Urothelium cell line (cell line): ENCODE measurements at places on chromosomes 1 and 21.

DNA sequence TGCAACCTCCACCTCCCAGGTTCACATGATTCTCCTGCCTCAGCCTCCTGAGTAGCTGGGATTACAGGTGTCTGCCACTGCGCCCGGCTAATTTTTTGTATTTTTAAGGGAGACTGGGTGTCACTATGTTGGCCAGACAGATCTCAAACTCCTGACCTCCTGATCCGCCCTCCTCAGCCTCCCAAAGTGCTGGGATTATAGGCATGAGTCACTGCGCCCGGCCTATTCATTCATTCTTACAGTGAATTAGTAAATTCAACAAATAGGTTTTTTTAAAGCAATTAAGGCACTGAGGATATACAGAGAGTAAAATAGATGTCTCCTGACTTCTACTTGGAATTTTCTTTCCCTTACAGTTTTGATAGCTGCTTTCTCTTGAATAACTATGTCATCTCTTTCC lies 43.5 kb downstream of the CDC42 start:
- no peak for DNase-seq

GRCh38 chr1:214603819-214604252 lies 841 bp downstream of the CENPF start:
- DNase-seq = peak; percentile 30

DNA sequence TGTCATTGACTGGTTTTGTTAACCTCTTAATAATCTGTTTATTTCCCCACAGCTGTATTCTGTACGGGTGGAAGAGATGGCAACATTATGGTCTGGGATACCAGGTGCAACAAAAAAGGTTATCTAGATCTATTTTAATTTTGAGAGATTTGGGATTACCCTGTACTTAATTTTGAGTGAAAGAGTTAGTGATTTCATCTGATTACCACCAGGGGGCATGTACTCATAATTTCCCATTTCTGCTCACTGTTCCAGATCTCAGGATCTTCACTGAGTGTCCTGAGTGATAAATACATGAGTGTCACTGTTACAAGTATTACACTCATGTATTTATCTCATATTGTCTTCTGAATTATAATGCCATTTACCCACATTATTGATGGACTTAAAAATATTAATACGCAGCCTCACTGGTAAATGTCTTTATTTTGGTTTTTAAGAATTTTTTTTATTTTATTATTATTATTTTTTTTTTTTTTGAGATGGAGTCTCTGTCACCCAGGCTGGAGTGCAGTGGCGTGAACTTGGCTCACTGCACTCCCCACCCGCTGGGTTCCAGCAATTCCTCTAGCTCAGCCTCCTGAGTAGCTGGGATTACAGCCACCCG lies 27.4 kb downstream of the DTL start:
- peak; percentile 25 for DNase-seq

DNA sequence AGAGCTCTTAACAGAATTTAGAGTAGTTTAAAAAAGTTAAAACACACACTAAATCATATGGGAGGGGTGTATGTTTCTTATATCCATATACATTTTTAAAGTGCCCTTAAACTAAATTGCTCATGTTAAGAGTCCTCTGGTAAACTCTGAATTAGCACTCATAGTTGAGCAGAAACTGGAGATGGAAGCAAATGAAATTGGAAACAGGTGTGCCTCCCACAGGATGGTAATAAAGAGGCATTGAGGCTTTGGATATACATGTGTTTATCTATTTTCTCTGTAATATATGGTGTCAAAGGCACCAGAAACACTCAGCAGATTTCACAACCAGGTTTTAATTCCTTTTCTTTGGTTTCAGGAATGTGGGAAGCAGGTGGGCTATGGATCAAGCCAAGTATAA lies 188.6 kb downstream of the HS2ST1 start:
- no peak for DNase-seq

GRCh38 chr1:154755858-154756730 lies 114.0 kb downstream of the KCNN3 start:
- DNase-seq = peak; percentile 37

DNA sequence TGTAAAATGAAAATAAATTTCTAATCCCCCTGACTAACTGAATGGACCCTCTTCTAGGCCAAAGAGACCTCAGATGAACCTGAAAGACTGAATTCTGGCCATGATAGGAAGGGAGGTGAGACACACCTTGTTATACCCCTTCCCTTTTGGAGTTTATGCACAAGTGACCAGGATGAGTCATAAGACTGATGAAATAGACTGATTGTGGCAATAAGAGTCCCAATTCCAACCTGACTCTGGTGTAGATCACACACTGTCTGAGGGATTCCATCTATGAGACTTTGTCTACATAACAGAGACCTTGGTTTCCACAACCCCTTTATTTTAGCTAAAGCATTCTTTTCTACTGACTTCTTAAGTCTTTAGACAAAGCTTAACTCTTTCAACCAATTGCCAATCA lies 13.5 kb upstream of the OR2G2 start:
- no peak for DNase-seq

GRCh38 chr1:156124557-156125483 lies 10.3 kb downstream of the LMNA start:
- DNase-seq = no peak

- DNase-seq = no peak
Observed at GRCh38 chr1:54112027-54112426, 40.8 kb downstream of the CDCP2 start.

GRCh38 chr1:158002631-158003405 lies 9.4 kb downstream of the KIRREL1 start:
- no peak for DNase-seq

DNA sequence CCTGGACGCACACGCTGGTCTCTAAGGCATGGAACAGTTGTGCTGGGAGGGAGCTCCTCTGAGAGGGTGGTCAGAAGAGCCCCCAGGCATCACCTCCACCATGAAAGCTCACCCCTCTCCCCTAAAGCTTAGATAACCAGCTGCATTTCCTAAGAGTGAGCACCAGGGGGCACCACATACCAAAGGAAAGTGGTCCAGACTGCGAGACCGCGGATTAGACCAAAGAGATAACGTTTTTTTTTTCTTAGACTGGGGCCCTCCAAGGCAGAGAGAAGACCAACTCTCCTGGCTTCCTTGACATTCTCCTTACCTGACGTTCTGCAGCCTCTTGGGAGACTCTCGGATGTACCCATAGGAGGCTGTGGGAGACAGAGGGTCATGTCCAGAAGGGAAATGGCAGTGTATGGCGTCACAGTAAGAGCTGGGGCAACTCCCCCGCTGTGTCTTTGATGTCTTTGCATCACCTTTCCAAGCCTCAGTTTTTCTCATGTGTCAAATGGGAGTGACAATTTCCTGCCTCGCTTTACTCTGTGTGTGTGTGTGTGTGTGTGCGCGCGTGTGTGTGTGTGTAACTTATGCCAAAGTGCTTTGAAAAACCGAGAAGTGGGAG lies 12.3 kb upstream of the IFNLR1 start:
- DNase-seq = peak; percentile 73

DNA sequence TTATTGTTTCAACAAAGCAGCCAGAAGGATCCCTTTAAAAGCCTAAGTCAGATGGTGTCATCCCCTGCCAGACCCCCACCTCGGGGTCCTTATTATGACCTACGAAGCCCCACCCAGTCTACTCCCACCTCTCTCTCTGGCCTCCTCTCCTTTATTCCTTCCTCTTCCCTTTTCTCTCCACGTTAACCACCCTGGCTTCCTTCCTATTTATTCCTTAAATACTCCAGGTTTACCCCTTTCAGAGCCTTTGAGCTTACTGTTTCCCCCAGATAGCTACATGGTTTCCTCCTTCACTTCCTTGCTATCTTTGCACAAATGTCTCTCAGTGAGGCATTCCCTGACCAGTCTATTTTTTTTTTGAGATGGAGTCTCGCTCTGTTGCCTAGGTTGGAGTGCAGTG lies 12.0 kb upstream of the SLC9A1 start:
- DNase-seq = no peak

- no peak for DNase-seq
Observed at GRCh38 chr1:156117414-156118176, 3.1 kb downstream of the LMNA start.

DNA sequence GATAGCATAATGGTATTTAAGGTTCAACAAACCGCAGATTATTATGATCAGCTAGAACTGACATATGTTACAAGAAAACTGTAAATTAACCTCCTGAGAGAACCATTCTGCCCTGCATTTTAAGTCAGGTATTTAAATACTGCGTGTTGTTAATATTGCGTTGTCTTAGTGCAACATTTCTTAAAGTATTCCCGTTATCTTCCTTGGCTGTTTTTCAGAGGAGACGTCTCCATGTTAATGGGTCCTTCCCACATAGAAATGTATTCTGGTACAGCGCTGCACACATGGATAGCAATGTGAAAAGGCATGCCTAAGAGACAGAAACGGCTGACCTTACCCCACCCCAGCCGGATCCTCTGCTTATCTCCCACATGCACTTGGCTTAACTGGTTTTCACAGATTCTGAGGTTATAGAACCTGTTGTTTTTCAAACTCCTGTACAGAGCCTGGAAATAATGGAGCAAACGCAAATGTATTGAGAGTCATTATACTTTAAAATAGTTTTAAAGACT lies 22.8 kb upstream of the DEGS1 start:
- DNase-seq = no peak

GRCh38 chr1:203046984-203047630 lies 20.8 kb downstream of the PPFIA4 start:
- peak; percentile 72 for DNase-seq

- no peak for DNase-seq
Observed at GRCh38 chr1:40421431-40422384, 28.6 kb upstream of the ZFP69B start.

DNA sequence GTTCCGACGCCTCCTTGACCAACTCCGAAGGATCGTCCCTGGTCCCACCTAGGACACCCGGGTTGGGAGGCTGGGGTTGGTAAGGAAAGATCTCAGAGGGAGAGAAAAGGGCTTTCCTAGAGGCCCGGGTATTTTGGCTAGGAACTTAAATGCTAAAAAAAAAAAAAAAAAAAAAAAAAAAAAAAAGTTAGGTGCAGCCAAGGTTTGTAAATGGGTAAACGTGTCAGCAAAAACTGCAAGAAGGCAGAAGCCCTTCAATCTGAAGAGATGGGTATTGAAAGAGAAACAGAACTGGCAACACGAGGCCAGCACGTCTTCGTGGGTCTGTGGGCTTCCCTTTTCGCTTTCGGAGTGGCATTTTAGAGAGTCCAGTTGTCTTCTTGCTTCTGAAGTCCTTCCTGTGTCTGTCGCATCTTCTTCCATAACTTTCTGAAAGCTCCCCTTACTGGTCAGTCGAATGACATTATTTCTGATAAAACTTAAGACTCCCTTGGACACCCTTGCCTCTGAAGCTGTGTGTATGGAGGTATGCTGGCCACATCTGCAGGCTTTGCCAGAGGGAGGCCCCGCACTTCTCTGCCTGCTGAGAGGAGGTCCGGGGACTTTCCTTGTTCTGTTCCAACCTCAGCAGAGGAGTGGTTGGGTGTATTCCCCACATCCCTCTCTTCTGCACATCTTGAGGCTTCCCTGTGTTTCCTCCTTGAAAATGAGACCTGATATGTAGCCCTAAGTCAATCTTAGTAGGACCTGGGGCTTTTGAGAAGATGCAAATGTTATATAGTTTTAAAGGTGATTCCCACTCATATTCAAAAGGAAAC lies 745 bp downstream of the RCSD1 start:
- no peak for DNase-seq

- no peak for DNase-seq
Observed at GRCh38 chr1:105419030-105419429, 1637.4 kb upstream of the PRMT6 start.

DNA sequence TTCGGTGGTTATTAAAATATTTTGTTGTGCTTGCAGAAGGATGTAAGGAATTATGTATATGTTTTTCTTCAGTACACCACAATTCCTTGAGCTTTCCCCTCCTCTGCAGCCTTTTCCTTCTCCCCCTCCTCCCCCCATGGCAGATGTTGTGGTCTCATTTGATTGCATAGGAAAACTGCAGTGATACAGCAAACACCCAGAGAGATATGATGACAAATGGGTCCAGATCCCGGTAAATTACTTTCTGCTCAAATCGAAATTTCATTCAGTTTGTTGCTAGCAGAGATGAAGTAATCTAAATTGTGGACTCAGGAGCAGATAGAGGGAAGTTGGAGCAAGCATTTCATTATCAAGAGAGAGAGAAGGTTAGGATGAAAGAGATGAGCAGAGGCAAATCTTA lies 9.9 kb downstream of the LMO4 start:
- no peak for DNase-seq
